Activated CD4-positive, CD25-positive, alpha-beta regulatory T cell treated with anti-CD3 and anti-CD28 coated beads, Interleukin-2, amount 50 U/mL, for 72 hours (primary cell): ENCODE measurements at places on chromosomes 6 and 20.

DNA sequence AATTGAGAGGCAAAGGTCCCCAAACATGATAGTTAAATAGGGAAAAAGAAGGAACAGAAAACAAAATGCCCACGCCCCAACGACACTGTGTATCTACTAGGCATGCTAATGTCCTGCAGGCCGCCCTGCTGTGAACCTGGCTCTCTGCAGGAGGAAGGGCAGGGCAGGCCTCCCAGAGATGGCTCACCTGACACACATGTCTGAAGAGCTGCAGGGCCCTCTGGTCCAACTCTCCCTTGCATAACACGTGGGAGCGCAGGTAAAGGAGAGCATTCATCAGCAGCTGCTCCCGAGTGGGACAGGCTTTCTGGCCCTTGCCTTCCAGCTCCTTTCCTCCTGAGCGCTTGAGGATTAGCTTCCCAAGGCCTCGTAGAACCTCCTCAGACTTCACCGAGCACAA, 53.7 kb upstream of the LYRM2 start:
- no peak for DNase-seq

GRCh38 chr6:37491171-37491829, 8.4 kb downstream of the CCDC167 start:
- DNase-seq = no peak

DNA sequence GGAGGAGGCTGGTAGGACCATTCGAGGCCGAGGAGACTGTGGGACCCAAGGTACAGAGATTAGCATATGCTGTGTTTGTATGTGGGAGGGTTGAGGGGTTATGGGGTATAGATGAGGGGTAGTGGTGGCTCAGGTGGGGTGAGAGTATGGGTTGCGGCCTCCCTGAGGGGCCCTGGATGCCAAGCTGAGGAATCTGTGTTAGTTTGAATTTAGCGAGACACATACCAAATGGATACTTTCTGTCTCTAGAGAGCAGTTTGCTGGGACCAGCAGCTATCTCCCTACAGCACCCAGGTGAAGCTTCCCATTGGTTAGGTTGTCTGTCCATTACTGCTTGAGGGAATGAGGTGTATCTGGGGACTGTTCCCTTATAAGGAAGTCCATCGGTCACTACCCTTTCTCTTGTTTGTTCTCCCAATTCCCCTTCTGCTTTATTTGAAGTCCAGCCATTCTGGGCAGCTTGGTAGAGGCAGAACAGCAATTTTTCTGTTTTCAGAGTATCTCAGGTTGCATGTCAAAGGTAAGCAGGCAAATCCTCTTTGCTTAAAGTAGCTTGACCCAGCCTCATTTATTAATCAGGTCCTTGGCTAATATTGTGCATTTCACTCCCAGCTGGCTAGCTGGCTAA, 15.2 kb downstream of the CHMP4B start:
- DNase-seq = no peak

GRCh38 chr20:14543040-14543439, 205.6 kb upstream of the FLRT3 start:
- DNase-seq = no peak

GRCh38 chr6:490251-491037, 98.9 kb downstream of the IRF4 start:
- no peak for DNase-seq

- DNase-seq = no peak
Measured at GRCh38 chr20:50591233-50591852, 81.2 kb downstream of the PTPN1 start.

DNA sequence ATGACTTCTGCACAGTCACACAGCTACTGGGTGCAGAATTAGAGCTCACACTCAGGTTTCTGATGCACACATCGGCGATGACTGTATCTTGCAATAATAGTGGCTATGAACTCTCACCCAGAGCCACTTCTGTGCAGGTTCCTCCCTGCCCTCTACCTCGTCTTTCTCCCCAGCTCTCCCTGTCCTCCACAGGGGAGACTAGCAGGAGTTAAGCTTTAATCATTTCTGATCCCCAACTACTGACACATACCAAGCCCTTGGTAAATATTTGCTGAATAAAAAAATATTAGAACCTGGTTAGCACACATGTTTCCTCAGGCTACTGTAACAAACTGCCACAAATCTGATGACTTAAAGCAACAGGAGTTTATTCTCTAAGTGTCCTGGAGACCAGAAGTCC, 222.7 kb upstream of the FOXA2 start:
- no peak for DNase-seq

DNA sequence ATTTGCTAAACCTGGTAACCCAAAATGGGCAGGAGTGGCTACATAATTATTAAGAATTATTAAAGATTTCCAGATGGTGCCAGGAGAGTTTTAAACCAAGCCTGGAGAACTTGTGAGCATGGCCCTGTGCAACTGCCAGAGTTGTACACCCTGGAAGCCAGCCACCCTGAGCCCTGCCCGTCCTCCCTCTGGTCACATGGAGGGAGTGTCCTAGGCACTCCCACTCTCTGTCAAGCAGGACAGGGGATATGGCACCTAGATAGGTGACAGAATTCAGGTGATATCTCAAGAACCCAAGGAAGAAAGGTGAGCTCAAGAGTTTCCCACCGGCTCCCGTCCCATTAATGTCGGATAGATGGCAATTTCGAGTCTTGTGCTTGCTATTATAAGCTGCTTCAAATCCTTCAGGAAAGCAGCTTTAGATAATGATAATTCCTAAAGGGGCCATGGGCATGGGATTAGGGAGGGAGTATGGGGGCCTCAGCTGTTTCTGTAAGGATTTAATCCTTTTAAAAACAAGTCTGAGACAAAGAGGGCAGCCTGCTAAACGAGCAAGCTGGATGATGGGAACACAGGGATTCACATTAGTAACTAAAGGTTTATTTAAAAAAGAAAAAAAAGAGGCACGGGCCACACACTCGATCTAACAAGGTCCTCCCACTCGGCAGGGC, 169.1 kb downstream of the BMP7 start:
- no peak for DNase-seq

DNA sequence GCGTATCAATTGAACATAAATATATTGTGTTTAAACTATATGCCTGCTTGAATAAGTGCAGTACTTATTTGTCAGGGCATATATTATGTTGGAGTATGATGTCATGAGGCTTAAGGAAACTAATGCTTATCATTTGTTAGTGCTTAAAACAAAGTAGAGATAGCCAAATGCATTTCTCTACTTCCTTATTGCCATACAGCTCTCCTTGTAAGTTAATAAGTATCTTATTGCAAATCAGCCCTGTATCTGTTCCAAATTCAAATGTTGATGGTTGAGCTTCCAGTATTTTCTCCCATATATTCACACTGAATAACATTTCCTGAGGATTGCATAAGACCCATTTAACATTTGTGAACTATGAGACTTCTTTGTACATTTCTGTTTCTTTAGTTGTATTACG, 57.8 kb downstream of the CARMIL1 start:
- no peak for DNase-seq

DNA sequence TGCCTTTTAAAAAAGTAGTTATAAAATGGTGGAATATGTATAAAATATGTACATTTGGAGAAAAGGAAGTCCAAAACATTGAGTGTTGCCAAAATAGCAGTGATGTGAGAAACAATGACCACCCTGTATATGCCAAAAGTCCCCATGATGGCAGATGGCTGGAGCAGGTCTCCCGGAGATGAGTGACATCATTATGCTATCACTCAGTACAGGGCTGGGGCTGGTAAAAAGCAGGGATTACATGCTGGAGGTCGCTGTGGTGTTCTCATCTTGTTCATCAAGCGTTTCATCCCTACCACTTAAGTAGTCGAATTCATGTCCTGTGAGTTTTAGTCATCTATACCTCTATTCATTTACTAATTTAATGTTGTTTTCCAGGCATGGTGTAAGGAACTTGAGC, 315.3 kb upstream of the SLC35B3 start:
- no peak for DNase-seq

GRCh38 chr6:82123632-82124031, 123.9 kb downstream of the IBTK start:
- no peak for DNase-seq

GRCh38 chr6:36443471-36444428, 950 bp downstream of the KCTD20 start:
- no peak for DNase-seq

DNA sequence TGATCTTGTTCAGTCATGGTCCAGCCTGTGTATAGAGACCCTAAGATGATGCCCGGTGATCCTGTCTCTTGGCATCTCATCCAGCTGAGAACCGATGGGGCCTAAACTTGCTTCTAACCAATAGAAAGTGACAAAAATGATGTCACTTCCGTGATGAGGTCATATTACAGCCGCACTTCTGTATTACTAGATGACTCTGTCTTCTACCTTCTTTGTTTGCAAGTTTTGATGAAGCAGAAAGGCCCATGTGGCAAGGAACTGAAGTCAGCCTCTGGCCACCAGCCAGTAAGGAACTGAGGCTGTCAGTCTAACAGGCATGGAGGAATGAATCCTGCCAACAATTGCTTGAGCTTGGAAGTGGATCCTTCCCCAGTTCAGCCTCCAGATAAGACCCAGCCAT, 32.8 kb upstream of the HLA-C start:
- DNase-seq = no peak

DNA sequence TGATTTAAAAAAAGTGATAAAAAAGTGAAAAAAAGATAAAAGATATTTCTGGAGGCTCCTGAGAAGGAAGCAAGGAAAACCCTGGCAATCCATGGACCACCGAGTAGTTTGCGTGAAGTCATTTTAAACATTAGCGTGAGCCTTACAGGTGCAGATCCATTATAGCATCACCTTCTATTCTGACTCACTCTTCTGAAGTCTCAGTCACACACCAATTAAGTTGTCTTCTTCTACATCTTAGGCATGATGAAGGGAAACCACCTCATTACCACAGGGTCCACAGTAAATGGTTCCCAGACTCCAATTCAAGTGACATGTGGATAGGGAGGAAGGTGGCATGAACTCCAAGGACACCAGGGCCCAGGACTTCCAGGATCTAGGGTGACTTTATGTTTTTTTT, 99.1 kb downstream of the GJA10 start:
- no peak for DNase-seq

GRCh38 chr6:31946370-31946885, 533 bp downstream of the CFB start:
- no peak for DNase-seq

GRCh38 chr20:38610521-38610920, 8.9 kb downstream of the ARHGAP40 start:
- DNase-seq = no peak

- DNase-seq = no peak
Measured at GRCh38 chr6:166004471-166004870, 163.2 kb downstream of the TBXT start.

GRCh38 chr6:47655719-47656595, 42.4 kb upstream of the ADGRF4 start:
- no peak for DNase-seq

- no peak for DNase-seq
Measured at GRCh38 chr20:10928841-10929421, 255.1 kb upstream of the JAG1 start.

GRCh38 chr6:29728875-29729270, 5.6 kb downstream of the HLA-F start:
- DNase-seq = no peak

- no peak for DNase-seq
Measured at GRCh38 chr6:148868314-148868713, 121.5 kb downstream of the UST start.

DNA sequence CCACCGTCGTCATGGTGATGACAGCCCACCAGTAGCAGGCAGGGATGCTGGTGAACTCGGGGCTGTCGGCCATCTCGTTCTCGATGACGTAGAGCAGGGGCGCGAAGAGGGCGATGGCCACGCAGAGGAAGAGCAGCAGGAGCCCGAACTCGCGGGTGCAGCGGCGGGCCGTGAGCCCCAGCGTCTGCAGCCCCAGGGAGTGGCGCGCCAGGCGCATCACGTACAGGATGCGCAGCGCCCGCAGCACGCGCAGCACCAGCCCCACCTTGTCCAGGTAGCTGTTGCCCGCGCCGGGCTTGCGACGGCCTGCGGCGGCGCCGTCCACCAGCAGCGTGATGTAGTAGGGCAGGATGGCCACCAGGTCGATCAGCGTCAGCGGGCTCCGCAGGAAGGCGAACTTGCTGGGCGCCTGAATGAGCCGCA, 18.6 kb downstream of the KCNG1 start:
- DNase-seq = no peak

- DNase-seq = no peak
Measured at GRCh38 chr6:129643968-129644367, 66.0 kb downstream of the ARHGAP18 start.

GRCh38 chr6:98487612-98488011, 346.8 kb upstream of the POU3F2 start:
- no peak for DNase-seq

- no peak for DNase-seq
Measured at GRCh38 chr20:47606983-47607613, 105.4 kb downstream of the NCOA3 start.

GRCh38 chr6:79073888-79074287, 4.2 kb downstream of the PHIP start:
- no peak for DNase-seq
